ENCODE measurements at places on chromosomes 1 and 21.
A peak's percentile ranks its signal among the peaks of the same experiment; 100 is the strongest.

GRCh38 chr1:30893776-30894507 is 14.6 kb downstream of the SDC3 start:
- DNase-seq = no peak

- DNase-seq = no peak
Observed at GRCh38 chr1:226588484-226588883, 39.9 kb downstream of the STUM start.

DNA sequence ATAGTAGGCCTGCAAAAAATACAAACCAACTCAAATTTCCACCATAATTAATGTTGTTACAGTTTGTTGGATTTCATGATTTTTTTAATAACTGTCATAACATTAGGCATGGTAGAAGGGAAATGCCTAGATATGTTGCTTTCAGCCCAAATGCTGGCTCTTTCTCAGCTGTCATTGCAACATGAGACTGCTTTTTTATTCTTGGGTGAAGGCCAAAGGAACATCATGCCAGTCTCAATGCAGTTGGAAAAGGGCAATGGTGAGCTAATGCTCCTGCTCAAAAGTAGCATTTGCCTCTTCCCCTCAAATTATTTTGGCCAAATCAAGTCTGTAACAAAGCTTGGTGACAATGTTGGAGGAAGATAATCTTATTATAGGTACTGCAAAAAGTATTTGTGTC is 877.7 kb upstream of the PRMT6 start:
- no peak for DNase-seq

- DNase-seq = no peak
Observed at GRCh38 chr21:30582870-30583269, 7.3 kb downstream of the KRTAP22-2 start.

DNA sequence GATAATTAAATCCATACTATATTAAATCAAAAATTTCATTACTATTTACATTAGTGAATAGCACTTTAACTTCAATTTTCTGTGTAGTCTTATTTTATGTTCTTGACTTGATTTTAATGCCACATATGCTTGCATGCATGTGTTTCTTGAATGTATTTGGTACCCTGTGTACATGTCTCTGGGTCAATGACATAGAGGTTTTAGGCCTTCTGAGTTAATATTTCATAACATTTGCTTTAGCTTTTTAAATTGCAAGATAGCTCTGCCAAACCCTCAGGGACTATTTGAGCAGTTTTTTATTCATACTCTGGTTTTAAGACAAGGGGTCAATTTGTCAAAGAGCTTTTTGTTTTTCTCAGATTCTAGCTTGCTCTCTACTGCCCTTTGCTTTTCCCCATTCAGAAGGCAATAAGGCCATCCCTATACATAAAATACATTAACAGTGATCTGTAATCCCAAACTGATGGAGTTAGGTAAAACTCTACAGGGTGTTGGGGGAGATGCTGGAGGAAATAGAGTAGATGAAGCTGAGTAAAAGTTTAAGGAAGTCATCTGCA is 5.0 kb downstream of the MLLT11 start:
- no peak for DNase-seq

DNA sequence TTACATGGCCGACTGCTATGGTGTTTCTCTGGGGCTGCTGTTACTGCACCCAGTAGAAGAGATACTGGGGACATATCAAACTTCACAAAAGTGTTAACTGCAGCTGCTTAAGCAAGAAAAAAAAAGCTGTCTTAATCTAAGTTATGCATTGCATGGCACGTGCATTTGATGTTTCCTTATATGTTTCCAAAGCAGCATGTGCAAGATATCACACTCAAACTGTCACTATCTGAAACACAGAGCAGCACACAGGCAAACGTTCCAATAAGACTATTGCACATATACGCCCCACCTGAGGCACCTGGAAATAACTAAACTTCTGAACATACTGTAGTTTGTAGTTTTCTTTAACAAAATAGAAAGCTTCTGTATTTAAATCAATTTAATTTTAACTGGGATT is 671.4 kb upstream of the ADGRL2 start:
- no peak for DNase-seq

DNA sequence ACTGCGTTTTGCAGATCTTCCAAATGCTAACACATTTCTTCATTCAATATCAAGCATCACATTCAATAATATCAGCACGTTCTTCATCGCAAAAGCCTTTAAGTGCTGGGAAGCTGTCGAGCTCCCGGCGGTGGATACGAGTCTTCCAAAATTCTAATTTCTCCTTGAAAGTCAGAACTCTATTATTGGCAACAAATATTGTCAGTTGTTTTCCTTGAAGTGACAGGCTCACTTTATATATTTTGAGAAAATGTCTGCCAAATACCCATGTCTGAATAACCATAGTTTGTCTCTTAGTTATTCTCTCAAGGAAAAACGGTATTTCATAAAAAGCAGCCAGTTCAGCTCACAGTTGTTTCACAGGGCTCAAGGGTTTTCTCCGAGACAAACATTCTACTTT is 226.2 kb upstream of the C1orf174 start:
- DNase-seq = no peak

- no peak for DNase-seq
Observed at GRCh38 chr1:199780948-199781670, 246.4 kb upstream of the NR5A2 start.

- no peak for DNase-seq
Observed at GRCh38 chr1:212532469-212533147, 76.0 kb upstream of the ATF3 start.

DNA sequence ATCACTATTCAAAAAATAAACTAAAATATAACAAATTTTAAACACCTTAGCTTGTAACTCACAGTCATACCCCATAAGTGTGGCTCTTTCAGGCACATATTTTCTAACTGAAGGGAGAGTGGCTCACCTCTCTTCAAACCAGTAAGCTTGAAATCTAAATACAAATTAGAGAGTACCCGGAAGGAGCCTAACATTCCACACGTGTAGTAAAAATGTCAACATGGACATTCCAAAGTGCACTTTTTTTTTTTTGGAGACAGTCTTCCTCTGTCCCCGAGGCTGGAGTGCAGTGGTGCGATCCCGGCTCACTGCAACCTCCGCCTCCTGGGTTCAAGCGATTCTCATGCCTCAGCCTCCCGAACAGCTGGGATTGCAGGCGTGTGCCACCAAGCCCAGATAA is 275.6 kb upstream of the ADGRL2 start:
- no peak for DNase-seq

- no peak for DNase-seq
Observed at GRCh38 chr1:151255381-151255780, 847 bp downstream of the PSMD4 start.

DNA sequence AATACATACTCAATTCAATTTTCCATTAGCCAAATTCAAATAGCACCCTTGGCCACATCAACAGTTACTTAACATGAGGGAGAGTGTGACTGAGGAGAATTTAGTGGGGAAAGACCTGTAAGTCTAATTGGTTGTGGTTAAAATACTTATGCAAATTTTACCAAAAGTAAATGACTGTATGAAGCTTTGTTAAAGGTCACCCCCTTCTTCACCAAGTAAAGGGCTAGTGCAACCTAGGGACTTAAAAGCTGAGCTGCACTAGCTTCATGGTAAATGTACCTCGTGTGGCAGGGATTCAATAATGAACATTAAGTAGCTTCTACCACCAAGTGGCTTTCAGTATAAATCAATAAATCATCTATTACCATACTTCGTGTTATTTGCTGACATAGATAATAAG is 372.0 kb downstream of the NTNG1 start:
- DNase-seq = no peak

- no peak for DNase-seq
Observed at GRCh38 chr1:65175171-65176055, 27.4 kb downstream of the AK4 start.

GRCh38 chr1:204780630-204781029 is 90.0 kb upstream of the NFASC start:
- no peak for DNase-seq

DNA sequence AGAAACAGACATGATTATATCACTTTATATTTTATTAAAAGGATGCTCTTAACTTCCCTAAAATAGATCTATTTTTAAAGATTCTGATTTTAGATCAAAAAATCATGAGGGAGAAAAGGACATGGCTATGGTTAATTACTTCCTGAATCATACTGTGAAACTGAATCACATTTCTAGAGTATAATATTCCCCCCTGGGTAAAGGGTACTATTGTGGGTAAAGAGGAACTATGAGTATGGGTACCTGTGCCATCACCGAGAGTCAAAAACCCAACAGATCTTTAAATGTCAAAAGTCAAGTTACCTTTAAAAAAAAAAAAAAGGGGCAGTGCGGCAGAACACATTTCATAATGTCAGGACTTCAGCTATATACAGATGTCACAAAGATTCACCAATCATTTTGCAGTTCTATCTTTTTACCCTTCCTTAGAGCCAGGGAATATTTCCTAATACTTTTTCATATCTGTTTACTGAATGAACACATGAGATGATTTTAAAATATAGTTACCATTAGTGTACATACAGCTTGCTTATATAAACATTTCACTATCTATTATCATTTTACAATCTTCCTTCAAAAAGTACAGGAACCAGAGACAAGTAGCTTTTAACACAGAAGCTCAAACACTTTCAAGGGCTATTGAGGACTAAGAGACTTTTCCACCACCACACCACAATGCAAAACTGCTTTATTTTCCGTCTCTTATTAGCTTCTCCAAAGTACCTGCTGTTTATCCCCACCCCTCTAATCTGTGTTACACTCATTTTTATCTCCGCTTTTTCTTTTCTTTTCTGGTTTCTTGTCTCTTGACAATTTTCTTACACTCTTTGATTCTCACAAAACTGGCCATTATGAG is 45.0 kb downstream of the EVI5 start:
- no peak for DNase-seq

GRCh38 chr1:68221980-68222373 is 10.3 kb downstream of the WLS start:
- DNase-seq = no peak

DNA sequence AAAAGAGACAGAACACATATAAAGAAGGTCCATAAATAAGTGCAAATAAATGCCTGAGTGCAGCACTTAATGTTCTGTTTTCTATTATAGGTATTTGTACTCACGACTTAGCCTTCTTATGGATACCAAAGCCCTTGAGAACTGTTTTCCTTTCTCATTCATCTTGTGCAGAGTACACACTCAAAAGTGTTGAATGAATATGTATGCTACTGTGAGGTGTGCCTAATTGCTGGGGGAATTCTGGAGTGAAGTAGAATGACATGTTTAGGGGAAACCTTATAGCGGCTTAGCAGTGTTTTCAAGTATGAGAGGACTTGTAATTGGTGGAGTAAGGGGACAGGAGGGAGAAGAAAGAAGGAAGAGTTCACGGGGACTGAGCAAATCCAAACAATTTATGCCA is 157.6 kb downstream of the CACNA1E start:
- no peak for DNase-seq

- DNase-seq = no peak
Observed at GRCh38 chr21:19489930-19490329, 1086.3 kb upstream of the TMPRSS15 start.

DNA sequence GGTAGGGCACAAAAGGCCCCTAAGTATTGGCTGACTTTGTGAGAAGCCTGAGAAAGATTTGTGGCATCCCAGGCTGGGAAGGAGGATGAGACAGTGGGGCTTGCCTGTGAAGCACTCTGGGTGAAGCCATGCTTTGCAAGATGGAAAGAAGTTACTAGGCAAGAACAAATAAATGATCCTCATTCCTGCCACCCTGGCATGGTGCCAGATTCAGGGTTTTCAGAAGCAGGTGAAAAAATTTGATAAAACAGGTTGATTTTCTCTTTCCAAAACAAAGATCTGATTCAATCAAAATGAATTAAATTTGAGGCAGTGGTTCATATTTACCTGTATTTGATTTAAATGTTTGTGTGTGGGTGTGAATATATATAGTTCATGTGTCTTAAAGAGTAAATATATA is 386.9 kb upstream of the PROX1 start:
- no peak for DNase-seq

- DNase-seq = no peak
Observed at GRCh38 chr1:201795066-201795465, 33.9 kb upstream of the IPO9 start.

- no peak for DNase-seq
Observed at GRCh38 chr1:67648582-67649326, 36.2 kb upstream of the GADD45A start.

DNA sequence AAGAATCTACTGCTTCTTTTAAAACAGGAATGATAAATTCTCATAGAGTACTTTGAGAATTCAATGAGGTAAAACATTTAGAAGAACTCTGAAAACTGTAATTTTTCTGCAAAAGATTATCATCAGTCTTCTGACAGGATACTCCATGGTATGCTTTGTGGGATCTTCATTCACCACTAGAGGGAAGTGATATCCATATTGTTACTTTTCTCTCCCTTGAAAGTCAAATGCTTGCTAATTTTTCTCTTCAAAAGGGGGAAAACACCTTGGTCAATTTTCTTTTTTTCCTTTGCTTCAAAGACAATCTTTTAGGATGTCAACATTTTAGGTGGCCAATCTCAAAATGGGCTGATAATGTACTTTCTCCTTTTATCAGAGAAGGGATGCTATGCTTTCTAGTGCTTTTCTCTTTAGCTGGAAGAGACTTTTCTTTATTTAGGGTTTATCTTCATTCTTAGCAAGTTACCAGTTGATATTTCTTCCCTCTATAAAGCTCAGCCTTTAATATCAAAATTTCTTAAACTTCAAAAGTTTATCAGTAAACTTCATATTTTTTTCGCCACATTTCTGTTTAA is 95.5 kb downstream of the NEGR1 start:
- no peak for DNase-seq

GRCh38 chr1:227315629-227316346 is 2.5 kb downstream of the CDC42BPA start:
- peak; percentile 12 for DNase-seq

GRCh38 chr1:210942513-210942912 is 191.4 kb downstream of the KCNH1 start:
- DNase-seq = no peak

DNA sequence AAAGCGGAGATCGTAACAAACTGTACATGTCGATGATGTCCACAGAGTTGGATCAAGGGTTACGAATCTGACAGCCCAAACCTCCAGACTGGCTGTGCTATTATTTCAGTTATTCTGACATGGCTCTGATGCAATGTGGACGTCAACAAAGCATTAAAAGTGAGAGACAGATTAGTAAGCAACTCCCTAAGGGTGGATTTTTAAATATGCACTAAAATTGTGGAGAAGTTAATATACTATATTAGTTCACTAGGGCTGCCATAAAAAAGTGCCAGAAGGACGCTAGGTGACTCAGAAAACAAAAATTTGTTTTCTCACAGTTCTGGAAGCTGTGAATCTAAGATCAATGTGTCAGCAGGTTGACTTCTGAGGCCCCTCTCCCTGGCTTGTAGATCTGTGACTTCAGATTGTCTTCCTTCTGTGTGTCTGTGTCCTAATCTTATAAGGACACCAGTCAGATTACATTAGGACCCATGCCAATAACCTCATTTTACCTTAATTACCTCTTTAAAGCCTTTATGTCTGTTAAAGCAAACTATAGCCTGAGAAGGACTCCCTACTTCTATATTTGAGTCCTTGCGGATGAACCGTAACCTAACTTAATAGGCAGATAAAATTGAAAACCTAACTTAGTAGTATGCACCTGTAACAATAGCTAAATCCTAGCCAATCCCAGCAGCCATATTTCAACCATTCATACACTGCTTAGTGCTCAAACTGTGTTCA is 66.0 kb upstream of the BACH1 start:
- no peak for DNase-seq

GRCh38 chr1:231626535-231626950 is at the start of gene DISC1:
Gene DISC1 (plus strand): TSS chr1:231626790. CDS start chr1:231626868, 78 bp downstream.
- peak; percentile 84 for DNase-seq

- no peak for DNase-seq
Observed at GRCh38 chr1:156281281-156281680, 1.3 kb downstream of the SMG5 start.
